ENCODE measurements at places on chromosomes 11 and 22. TPM values are rescaled to one million over a fixed set of nuclear protein-coding genes. Genes with fewer than 3 reads are reported as not detected.
A peak's percentile ranks its signal among the peaks of the same experiment; 100 is the strongest.

The EFEMP2 gene
- 22.6 TPM for total RNA-seq

The ENTHD1 gene
- not detected for total RNA-seq

The RASD2 gene
- total RNA-seq = 2.0 TPM

The RBFOX2 gene
- total RNA-seq = 26.0 TPM

The OR4D5 gene
- total RNA-seq = not detected

DNA sequence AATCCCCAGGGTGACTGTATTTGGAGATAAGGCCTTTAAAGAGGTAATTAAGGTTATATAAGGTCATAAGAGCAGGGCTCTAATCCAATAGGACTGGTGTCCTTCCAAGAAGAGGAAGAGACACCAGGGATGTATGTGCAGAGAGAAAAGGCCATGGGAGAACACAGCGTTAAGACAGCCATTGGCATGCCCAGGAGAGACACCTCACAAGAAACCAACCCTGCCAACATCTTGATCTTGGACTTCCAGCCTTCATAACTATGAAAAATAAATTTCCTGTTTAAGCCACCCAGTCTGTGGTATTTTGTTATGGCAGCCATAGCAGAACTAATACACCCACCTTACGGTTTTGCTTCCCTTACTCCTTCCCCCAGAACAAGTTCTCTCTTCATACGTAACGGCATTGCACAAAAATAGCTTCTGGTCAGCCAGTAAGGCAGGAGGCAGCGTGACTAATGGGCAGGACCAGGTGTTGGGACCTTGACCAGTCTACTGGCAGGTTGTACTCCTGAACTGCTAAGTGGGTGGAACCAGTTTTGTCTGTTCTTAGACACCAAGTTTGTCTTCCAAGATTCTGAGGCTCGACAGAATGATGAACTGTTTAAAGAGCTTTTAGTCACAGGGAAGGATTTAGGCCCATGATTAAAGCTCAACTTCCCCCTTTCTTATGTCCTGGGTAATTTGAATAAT is 31.9 kb upstream of the UPB1 start:
- H3K4me1 ChIP-seq = peaks cover 5% of the 10 kb centered on the region
- DNase-seq = peak; percentile 84

DNA sequence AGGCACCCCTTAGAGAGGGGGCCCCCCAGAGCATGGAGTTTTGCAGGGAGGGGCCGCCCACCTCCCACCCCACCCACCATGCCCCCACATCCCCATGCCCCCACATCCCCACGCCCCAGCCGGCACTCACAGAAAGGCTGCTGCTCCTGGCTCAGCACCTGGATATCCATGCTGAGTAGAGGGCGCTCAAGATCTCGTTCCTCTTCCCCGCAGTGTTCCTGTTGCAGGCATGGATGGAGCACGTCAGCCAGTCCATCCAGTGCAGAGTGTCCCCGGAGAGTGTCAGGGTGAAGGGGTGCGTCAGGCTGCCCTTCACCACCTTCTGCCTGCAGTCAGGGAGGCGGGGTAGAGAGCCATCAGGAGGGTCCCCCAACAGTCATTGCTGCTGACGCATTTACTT is 156.2 kb downstream of the CRYBB2 start:
- H3K4me3 ChIP-seq = no peak overlapping the region
- no peaks in the 10 kb centered on the region for H3K27me3 ChIP-seq

DNA sequence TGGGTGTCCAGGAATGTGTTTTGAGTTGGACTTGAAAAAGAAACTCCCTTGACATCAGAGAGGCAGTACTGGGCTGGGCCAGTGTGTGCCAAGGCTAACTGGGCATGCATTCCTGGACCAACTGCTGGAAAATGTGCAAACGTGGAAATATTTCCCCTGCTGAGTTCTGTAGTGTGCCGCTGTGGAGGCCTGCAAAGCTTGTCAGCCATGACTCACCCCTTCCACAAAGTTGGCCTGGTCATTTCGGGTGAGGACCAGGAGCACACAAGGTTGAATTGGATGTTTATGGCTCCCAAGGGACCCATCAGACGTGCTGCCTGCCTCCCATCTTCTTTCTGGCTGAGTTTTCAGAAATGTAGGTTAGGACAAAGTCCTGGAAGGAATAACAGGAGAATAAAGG is 513.1 kb downstream of the MIAT start:
- no peak overlapping the region for H3K27ac ChIP-seq
- peaks cover 10% of the 10 kb centered on the region for H3K27me3 ChIP-seq
- no peaks in the 10 kb centered on the region for H3K4me1 ChIP-seq
- no peak overlapping the region for H3K4me3 ChIP-seq
- no peak for DNase-seq
- no peaks in the 10 kb centered on the region for H3K36me3 ChIP-seq

DNA sequence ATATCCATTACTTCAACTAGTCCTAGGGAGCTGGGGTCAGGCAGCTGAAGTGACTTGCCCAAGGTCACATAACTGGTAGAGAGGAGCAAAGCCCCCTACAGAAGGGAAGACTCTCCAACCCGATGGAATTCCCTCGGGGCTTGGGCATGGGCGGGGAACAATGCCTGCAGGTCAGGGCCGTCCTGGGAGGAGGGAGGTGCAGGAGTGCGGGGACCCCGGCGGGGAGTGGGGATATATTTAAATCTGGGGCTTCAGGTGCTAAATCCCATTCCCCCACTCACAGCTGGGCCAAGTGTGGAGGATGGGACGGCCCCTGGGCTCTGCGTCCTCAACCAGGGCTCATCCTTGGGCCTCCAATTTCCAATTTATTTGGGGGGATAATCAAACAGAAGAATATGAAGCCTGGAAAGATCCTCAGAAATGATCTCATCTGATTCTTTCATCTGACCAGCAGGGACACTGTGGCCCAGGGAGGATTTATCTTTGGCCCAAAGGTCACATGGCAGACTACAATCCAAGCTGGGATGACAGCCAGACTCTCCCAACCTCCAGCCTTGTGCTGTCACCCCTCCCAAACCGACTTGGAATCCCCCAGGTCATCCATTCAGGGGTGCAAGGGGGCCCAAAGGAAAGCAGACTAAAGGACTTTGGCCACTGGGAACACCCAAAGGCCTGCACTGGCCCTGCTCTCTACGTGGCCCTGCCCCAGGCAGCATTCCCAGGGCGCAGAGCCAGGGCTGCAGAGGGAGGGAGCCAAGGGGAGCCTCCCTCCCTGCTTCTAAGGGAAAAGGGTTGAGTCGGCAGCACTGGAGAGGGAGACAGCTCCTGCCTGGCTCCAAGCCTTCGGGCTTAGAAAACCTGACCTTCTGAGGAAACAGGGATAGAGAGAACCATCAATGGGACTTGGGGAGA is 8.7 kb upstream of the C1QTNF6 start:
- no peaks in the 10 kb centered on the region for H3K36me3 ChIP-seq
- peak; percentile 68 for DNase-seq
- H3K4me1 ChIP-seq = peaks cover 30% of the 10 kb centered on the region
- no peaks in the 10 kb centered on the region for H3K27me3 ChIP-seq

DNA sequence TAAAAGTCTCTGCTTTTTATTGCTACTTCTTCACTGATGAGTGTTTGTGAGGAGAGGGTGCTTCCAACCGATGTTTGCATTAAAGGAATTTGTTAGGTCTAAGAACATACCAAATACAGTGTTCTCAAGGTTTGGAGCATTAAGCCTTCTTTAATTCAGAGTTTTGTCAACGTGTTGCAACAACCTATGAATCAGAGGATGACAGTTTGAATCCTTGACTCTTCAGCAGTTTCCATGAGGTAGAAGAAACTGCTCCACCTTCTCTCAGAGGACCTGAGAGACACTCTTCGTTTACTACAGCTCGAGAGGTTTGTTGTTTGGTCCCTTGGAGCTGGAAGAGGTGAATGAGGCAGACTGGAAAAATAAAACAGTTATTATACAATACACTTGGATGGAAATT is 55.7 kb downstream of the NCAM1 start:
- H3K4me1 ChIP-seq = peaks cover 18% of the 10 kb centered on the region
- no peaks in the 10 kb centered on the region for H3K36me3 ChIP-seq
- H3K4me3 ChIP-seq = no peak overlapping the region
- no peaks in the 10 kb centered on the region for H3K27me3 ChIP-seq
- DNase-seq = no peak

GRCh38 chr22:19043121-19044085 is 78.8 kb downstream of the DGCR2 start:
- H3K4me3 ChIP-seq = no peak overlapping the region
- H3K36me3 ChIP-seq = peaks cover 98% of the 10 kb centered on the region
- no peak for DNase-seq
- no peak overlapping the region for H3K27ac ChIP-seq
- no peaks in the 10 kb centered on the region for H3K27me3 ChIP-seq

DNA sequence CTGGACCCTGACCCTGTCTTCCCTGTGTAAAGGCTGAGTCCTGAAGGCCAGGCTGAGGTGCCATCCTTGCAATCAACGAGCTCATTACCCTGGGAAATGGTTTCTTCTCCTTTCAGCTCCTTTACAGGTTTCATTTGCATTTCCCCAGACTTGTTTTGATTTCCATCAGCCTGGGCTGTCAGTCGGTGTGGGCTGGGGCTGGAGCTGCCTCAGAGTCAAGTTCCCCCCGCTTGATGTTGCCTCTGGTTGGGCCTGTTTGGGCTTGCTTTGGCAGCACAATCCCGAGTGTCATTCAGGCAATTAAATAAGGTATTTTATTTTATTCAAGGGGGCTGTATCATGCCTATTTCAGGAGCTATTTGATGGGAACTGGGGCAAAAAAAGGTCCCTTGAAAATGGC is 424.9 kb downstream of the INSC start:
- H3K36me3 ChIP-seq = no peaks in the 10 kb centered on the region
- DNase-seq = no peak
- H3K4me1 ChIP-seq = no peaks in the 10 kb centered on the region
- H3K27me3 ChIP-seq = no peaks in the 10 kb centered on the region
- H3K27ac ChIP-seq = no peak overlapping the region

GRCh38 chr11:107741044-107741823 is 29.4 kb upstream of the SLN start:
- H3K4me3 ChIP-seq = no peak overlapping the region
- DNase-seq = no peak
- no peaks in the 10 kb centered on the region for H3K27me3 ChIP-seq
- H3K4me1 ChIP-seq = peaks cover 25% of the 10 kb centered on the region
- H3K36me3 ChIP-seq = no peaks in the 10 kb centered on the region

- no peaks in the 10 kb centered on the region for H3K36me3 ChIP-seq
- no peak overlapping the region for H3K27ac ChIP-seq
- no peak overlapping the region for H3K4me3 ChIP-seq
- DNase-seq = no peak
- no peaks in the 10 kb centered on the region for H3K27me3 ChIP-seq
Observed at GRCh38 chr11:122563761-122564160, 91.8 kb upstream of the UBASH3B start.

DNA sequence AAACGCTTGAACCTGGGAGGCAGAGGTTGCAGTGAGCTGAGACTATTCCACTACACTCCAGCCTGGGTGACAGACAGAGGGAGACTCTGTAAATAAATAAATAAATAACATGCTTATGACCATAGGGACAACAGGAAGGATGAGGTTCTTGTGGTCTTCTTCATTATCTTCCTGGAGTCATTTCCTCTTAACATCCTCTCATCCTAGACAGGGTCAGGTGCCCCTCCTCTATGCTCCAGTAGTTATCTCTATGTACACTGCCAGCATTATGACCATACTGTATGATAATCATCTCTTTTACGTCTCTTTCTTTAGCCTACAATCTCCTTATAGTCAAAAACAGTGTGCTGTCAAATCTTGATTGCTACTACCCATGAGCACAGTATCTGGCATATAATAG is 17.7 kb downstream of the RAB30 start:
- H3K4me3 ChIP-seq = no peak overlapping the region
- H3K27me3 ChIP-seq = no peaks in the 10 kb centered on the region
- H3K36me3 ChIP-seq = no peaks in the 10 kb centered on the region
- peak overlapping the region; percentile 87 for H3K27ac ChIP-seq

DNA sequence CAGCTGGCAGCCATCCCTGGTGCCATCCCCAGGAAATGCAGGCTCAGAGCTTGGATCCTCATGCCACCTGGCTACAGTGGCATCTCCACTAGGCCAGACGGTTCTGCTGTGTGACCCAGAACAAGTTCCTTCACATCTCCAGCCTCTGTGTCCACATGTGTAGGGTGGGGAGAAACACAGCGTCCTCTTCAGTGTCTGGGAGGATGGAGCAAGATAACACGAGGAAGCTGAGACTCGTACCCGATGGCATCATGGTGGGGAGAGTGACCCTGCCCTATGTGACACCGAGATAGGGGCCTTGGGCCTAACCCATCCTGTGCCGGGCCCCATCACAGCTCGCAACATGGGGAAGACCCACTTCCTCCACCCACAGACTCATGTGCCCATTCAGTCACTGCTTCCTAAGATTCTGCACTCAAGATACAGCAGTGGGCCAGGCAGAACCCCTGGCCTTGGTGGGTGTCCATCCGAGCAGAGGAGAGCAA is 78.5 kb downstream of the MORC2 start:
- DNase-seq = no peak
- no peaks in the 10 kb centered on the region for H3K4me1 ChIP-seq
- H3K27ac ChIP-seq = no peak overlapping the region
- H3K36me3 ChIP-seq = no peaks in the 10 kb centered on the region

DNA sequence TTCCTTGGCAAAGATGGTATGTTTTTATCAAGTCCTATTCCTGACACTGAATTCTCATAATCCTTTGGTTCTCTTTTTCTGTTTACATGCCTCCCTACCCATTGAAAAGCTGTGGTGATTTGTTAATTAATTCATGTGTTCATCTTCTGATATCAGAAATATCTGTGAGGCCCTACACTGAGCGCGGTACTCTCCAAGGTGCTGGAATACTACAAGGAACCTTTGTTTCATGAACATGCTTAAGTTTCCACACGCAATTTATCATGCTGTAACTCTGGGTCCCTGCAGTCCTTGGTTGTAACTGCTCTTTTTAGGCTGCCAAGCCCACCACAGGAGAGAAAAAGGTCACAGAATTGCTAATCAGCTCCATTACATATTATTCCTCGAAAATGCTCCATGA is 331.8 kb downstream of the FAT3 start:
- no peak overlapping the region for H3K27ac ChIP-seq
- no peak overlapping the region for H3K4me3 ChIP-seq
- no peak for DNase-seq
- H3K4me1 ChIP-seq = no peaks in the 10 kb centered on the region
- H3K27me3 ChIP-seq = no peaks in the 10 kb centered on the region

DNA sequence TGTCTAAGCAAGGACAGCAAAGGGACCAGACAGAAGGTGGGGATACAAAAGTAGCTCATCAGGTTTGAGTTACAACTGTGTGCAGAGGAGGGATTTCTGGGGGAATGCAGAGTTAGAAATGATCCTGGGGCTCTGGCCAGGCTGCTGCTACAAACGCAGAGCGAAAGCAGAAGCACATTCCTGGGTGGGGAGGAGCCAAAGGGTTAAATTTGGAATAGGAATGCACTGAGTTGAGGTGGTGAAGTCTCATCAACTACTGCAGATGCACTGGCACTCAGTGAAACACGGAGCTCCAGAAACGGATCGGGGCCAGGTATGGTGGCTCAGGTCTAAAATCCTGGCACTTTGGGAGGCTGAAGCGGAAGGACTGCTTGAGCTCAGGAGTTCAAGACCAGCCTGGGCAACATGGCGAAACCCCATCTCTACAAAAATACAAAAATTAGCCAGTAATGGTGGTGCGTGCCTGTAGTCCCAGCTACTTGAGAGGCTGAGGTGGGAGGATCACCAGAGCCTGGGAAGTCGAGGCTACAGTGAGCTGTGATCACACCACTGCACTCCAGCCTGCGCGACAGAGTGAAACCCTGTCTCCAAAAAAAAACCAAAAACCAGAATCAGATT is 3.2 kb downstream of the CHKA start:
- no peak for DNase-seq
- no peaks in the 10 kb centered on the region for H3K27me3 ChIP-seq
- H3K4me3 ChIP-seq = no peak overlapping the region
- no peaks in the 10 kb centered on the region for H3K36me3 ChIP-seq
- no peak overlapping the region for H3K27ac ChIP-seq

GRCh38 chr22:43298062-43298801 is 44.9 kb downstream of the SCUBE1 start:
- H3K27me3 ChIP-seq = no peaks in the 10 kb centered on the region
- H3K36me3 ChIP-seq = no peaks in the 10 kb centered on the region
- no peak for DNase-seq
- H3K4me3 ChIP-seq = no peak overlapping the region

Measured in gastrocnemius medialis (tissue), 4 donors.